ENCODE measurements at places on chromosomes 7 and 10.

DNA sequence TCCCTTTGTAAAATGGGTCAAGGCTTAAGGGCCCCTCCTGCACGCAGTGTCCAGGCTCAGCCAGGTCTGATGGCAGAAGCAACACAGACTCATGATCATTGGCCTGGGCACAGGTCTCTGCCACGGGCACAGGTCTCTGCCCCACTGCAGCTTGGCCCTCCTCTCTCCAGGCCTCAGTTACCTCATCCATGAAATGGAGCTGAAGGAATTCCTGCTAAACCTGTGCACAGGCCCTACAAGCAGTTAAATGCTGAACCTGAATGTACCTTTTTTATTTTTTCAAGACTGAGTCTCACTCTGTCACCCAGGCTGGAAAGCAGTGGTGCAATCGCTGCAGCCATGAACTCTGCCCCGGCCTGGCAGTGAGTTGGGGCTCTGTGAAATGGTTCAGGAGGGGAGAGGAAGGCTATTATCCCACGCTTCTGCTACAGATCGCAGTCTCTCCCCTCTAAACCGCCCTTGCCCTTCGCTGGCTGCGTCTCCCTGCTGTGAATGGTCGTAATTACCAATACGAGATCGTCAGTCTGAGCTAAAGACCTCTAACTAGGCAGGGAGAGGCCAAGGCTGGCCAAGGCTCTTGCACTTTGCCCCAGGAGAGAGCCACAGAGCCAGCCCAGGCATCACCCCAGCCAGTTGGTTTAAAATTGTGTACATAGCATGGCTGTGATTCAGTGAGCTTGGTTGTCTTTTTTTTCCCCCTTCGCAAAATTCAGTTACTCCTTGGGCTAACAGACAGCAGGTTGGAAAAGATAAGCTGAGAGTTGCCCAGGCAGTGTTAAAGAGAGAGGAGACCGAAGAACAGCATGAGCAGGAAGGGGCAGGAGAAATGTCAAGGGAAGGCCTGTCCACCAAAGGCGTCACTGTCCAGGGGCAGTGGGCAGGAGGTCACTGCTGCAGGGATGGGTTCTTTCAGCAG, 93.0 kb upstream of the KCTD7 start:
- DNase-seq = no peak

DNA sequence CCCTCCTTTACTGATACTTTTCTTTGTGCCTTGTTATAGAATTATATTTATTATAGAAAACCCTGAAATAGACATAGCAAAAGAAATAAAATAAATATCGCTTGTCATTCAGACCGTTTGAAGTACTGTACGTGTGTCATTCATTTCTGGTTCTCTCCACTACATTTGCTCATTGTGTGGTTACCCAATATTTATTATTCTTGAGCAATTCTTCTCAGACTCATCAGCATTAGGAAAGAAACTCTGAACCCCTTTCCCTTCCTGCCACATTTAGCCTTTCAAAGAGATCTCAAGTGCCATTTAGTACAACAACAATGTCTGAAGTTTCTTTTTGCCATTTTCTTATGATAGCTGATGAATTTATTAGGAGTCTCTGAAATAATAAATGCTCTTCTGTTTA, 154.1 kb downstream of the KIAA1217 start:
- no peak for DNase-seq

DNA sequence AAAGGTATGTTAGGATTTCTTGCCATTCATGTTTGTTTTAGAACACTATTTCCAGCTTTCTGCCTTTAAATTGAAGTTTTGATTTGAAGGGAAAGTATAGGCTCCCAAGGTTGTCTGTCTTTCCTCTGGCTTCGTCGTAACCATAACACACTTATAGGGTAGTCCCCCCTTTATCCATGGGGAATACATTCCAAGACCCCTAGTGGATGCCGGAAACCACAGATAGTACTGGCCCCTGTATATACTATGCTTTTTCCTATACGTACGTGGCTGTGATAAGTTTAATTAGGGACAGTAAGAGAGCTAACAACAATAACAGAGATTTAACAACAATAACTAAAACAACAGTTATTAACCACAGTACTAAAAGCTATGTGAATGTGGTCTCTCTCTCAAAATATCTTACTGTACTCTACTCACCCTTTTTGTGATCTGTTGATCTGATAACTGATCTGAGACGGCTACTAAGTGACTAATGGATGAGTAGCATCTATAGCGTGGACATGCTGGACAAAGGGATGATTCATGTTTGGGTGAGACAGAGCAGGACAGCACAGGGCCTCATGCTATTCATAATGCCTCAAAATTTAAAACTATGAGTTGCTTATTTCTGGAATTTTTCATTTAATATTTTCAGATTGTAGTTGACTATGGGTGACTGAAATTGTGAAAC, 273.1 kb downstream of the AUTS2 start:
- DNase-seq = peak; percentile 41

- DNase-seq = no peak
Observed at GRCh38 chr7:11452476-11452875, 379.5 kb downstream of the THSD7A start.

DNA sequence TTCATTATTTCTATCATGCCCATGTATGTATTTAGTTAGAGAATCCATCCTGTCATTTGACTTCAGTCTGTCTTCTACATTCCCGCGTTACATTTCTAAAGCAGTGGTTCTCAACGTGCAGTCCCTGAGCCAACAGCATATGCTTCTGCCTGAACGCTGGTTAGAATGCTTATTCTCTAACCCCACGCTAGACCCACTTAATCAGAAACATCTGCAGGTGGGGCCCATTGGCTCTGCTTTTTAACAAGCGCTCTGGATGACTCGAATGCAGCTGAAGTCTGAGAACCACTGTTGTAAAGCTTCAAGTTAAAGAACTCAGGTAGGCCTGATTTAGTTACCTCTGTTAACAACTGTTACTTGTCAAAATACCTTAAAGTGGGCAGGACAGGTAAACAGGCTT, 38.2 kb downstream of the NEUROD6 start:
- no peak for DNase-seq

- DNase-seq = no peak
Observed at GRCh38 chr7:84337429-84337828, 142.8 kb upstream of the SEMA3A start.

DNA sequence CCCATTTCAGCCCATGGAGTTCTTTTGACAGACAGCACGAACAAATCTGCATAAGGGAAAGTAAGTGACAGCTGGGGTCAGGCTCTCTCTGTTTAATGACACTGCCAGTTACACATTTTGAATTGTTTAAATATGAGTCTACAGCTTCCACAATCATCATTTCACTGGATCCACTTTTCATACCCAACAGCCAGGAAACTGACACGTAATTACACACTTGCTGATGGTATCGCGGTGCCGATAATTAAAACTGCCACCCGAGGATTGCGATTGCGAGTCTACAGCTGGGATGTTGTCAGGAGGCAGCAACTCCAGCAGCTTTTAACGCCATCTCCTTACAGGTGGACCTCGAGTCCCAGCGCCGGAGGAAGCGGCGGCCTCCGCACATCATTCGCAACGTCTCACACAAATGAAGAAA, 230.8 kb upstream of the MGMT start:
- no peak for DNase-seq

DNA sequence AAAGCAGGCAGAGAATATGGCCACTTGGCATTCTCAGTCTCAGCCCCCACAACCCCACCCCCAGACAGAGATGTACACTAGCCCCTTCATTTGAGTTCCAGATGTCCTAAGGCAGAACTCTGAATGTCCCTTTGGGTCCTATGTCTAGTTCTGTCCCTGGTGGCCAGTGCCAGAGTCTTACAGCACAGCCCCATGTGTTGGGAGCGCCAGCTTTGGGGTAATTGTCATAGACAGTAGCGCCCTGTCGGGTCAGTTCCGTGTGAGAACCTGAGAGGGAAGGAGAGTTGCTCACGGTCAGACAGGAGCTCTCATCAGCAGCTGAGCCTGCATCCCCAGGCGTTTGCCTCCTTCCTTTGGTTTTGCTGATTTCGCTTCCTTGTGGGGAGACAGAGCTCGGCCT, 94.9 kb upstream of the INSYN2A start:
- no peak for DNase-seq

GRCh38 chr7:46930366-46930765, 651.5 kb downstream of the TNS3 start:
- DNase-seq = peak; percentile 86

GRCh38 chr10:103969857-103970627, 3.1 kb downstream of the SLK start:
- DNase-seq = no peak

GRCh38 chr10:79979976-79980687, 31.2 kb upstream of the SFTPD start:
- no peak for DNase-seq

DNA sequence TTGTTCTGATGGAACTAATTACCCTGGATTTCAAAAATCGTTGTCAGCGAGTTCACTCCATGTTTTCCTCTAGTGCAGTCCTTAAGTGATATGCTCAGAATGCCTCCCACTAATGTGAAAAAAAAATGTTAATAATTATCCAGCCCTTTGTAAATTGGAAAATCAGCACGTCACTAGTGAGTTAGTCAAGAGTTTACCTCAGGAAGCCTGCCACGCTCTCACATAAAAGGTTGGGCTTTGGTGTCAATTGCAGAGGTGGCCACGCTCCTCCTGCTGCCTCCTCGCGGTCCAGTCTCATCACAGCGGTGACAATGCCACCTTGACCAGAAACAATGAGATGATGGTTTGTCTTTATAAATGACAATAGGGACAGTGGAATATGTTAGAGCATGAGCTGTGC, 22.5 kb downstream of the UPP1 start:
- DNase-seq = no peak

DNA sequence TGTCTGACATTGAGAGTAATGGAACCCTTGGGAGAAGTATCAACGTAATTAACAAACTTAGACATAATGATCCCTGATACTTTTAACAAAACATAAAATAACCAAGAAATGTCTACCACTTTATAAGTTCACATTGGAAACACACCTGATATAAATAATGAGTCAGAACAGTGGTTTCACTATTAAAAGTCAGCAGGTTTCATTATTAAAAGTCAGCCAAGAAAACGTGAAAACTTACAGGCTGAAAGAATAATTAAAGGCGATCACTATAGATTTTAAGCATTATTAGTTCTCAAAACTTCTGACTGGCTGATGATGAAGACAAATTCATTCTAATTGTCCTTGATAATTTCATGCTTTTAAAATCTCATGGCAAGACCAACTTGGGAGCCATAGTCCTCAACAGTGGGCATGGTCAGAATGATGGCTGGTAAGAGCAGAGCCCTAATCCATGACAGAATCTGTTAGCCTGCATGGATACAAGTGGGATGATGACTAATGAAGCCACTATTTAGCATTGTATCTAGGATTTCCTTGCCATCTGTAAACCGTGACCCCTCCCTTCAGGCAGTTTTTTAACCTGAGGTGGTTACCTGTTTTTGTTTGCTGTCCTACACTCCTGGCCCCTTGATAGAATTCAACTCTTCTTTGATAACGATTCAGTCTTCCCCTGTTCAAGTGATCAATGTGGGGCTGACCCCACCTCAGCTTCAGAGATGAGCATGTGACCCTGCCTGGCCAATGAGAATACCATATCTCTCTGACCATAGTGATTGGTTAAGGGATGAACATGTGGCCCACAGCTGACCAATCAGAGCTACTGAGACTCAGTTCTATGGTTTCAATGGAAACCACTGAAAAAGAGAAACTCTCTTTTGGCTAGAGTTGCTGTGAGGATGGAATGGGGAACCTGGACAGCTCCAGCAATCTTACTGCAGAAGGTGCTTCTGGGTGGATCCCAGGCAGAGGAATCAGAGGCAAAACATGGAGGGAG, 151.0 kb downstream of the PLPP4 start:
- DNase-seq = no peak

DNA sequence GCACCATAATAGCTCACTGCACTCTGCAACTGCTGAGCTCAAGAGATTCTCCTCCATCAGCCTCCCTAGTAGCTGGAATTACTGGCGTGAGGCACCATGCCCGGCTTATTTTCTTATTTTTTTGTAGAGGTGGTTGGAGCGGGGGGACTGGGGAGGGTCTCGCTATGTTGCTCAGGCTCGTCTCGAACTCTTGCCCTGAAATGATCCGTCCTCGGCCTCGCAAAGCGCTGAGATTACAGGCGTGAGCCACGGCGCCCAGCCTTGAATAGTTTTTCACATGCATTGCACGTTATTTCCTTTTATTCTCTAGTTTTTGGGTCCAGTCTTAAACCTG, 526 bp upstream of the LAMTOR4 start:
- no peak for DNase-seq

GRCh38 chr7:40470817-40471216, 336.0 kb downstream of the SUGCT start:
- DNase-seq = no peak

- no peak for DNase-seq
Observed at GRCh38 chr7:128932862-128933179, 4.9 kb upstream of the IRF5 start.

DNA sequence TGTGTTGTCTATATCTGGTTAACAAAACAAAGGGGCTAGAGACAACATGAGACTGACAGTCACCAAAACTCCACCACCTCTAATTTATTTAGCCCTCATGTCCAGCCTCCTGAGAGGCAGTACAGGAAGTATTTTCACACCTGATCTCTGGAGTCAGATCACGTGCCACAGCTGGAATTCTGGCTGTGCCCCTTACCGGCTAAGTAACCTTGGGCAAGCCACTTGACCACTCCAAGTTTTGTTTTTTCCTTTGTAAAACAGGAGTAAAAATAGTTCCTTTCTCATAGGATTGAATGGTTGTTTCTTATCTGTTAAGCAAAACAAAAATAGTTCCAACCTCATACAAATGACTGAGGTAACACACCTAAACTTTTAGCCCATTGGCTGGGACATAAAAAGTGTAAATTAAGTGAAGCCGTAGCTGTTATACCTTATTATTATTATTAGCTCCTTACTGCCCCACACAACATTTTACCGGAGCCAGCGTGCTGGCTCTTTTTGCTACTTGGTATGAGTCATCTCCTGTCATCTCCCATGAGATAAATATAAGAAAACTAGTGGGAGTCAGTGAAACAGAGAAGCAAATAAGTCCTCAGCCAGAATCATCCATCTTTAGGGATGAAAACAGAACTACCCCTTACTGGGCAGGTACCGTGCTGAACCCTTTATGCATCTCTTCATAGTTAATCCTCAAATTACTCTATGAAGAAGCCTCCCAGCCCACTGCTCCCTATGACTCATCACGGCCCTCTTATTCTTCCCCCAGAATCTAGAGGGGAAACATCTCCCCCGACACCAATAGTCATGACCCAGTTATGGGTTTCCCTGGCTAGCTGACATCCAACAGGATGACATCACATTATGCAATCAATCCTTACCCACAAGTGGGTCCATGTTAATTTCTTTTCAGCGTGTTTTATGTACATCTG, 44.9 kb downstream of the PPP1R3C start:
- peak; percentile 84 for DNase-seq
